Activated naive CD4-positive, alpha-beta T cell treated with anti-CD3 and anti-CD28 coated beads, Interleukin-2, amount 50 U/mL, for 16 hours (primary cell): ENCODE measurements at places on chromosomes 1 and 21.

DNA sequence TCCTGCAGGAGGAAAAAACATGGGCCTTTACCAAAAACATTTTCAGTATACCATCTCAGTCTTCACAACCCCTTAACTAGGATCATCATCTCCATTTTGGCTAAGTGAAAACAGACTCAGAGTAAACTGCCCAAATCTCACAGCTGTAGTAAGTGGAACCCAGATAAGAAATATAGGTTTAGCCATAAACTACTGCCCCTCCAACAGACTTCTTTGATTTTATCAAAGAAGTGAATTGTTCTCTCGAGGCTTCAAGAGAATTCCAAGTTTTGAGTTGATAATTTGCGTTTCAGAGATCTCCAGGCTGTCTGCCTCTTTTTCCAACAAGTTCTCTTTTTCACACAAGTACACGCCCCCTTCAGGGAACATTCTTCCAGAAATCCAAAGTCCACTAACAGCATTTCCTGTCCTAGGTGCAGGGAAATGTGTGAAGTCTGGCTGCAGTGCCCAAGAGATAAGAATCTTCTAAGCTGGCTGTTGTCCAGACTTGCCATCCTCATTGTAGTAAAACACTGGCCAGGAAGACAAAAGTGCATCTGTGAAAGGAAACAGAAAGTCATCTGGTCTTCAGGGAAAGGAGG lies 30.8 kb downstream of the RNF19B start:
- DNase-seq: no peak

DNA sequence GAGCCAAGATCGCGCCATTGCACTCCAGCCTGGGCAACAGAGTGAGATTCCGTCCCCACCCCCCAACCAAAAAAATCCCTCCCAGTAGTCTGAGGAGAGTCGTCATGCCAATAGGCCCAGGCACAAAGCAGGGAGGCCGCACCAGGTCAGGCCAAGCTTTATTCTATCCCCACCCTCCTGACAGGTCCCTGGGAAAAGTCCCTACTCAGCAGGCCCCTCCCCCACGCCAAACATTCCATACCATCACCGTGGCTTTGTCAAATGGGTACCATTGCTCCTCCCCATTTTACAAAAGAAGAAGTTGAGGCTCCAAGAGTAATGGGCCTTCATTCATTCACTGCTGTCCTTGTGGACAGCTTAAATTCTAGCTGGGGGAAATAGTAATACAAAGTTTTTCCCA lies 5.3 kb downstream of the GPR3 start:
- no peak for DNase-seq

DNA sequence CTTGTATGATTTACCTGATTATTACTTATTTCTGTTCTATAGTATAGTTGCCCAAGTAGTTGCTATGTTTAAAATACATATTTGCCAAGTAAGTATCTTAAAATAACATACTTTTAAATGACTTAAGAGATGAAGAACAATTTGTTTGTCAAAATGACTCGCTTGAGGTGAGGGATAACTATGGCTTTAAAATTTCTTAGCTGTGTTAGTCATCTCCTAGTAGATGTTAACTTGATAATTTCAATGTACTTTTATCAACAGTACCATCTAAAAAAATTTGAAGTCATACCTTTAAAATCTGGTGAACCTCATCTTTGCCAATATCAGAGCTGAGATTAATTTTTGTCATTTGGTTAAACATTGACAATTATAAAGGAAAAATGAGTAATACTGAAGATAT lies 37.7 kb downstream of the ODR4 start:
- DNase-seq: no peak

- no peak for DNase-seq
Measured at GRCh38 chr21:17869115-17869514, 50.0 kb upstream of the C21orf91 start.

- DNase-seq: no peak
Measured at GRCh38 chr1:1427106-1427819, 6.2 kb upstream of the ANKRD65 start.

DNA sequence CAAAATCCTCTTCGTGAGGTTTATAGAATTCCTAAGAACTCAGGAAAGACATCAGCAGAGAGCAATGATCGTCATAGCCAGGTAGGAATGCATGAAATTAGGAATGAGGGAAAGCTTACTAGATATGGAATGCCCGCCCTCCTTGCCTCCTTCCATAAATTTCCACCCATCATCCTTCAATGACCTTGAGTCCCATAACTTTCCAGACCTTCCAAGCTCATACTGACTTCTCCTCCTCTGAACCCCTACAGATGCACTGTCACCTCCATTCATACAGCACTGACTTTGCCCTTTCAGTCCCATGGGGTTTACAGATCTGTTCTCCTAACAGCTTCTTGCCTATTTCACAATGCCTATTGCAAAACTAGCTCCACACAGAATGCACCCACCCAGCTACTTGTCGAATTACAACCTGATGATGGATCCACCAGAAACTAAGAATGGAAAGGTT lies 23.8 kb upstream of the PPP1R15B start:
- DNase-seq: no peak

- DNase-seq: no peak
Measured at GRCh38 chr1:18234790-18235242, 127.2 kb downstream of the IGSF21 start.

- no peak for DNase-seq
Measured at GRCh38 chr1:21867451-21867996, 55.5 kb downstream of the LDLRAD2 start.
